ENCODE measurements at places on chromosomes 13 and 19. TPM values are rescaled to one million over a fixed set of nuclear protein-coding genes. Genes with fewer than 3 reads are reported as not detected.

Gene KLHL1
- total RNA-seq: not detected

GRCh38 chr19:49937750-49938381 lies 8.6 kb upstream of the NUP62 start:
- no peak for DNase-seq

Gene ZNF253
- total RNA-seq: 1.6 TPM

GRCh38 chr13:67493835-67494234 lies 263.7 kb upstream of the PCDH9 start:
- no peak for DNase-seq

Gene B3GNT8
- 84.4 TPM for total RNA-seq

DNA sequence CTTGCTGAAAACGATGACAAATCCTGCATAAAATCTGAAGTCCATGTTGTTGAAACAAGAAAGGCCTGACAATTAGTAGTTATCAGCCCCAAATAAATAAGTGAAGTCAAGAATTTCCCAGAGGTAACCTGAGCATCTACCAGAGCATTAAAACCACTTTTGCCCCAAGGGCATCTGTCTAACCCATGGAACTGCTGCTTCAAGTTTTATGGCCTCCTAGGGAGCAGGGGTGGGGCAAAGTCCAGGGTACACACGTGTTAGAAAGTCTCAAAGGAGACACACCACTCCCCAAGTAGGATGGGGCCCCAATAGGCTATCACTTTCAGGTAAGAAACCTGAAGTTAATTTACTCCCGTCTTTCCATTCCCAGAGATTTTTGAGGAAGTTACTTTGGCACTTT lies 81.1 kb downstream of the CACNA1A start:
- no peak for DNase-seq

GRCh38 chr13:85170372-85170771 lies 628.8 kb downstream of the SLITRK6 start:
- no peak for DNase-seq

Gene DYRK1B
- total RNA-seq: 3.9 TPM

- no peak for DNase-seq
These were observed 16.5 kb downstream of the LRRC4B start for GRCh38 chr19:50551715-50552187.

Gene ZNF382
- 1.1 TPM for total RNA-seq

DNA sequence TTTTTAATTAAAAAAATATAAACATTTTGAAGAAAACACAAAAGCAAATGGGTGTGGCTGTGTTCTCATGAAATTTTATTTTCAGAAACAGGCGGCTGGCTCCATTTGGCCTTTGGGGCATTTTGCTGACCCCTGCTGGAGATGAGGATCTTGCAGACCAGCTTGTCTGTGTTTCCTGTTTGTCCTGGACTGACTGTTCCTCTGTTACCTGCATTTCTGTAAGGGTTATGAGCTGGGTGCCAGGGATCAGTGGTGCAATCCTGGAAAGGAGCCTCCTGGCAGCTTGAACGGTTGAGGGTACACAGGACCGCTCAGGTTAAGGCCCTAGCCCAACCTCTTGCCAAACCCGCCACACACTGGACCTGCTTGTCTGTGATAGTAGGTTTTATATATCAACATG lies 49.9 kb downstream of the ZNF787 start:
- DNase-seq: no peak

DNA sequence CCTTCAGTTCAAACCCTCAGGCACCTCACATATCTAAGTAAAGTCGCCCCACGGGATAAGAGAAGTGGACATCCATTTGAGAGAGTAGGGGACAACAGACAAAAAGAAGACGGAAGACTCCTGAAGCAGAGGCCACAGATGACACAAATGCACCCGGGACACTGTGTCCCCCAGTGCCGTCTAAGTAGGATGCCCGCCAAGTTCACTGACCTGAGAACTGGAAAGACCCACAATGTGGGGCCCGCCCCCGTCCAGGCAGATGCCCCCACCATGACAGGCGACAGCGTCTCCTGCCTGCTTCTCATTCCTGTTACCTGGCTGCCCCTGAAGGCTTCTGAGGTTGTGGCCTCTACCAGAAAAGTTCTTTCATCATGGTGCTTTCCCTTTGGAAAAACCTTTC lies 16.9 kb downstream of the ANKRD27 start:
- DNase-seq: no peak

GRCh38 chr19:33515921-33516320 lies 5.7 kb downstream of the PEPD start:
- no peak for DNase-seq

Gene N4BP2L2
- total RNA-seq: 136 TPM

- no peak for DNase-seq
These were observed 3.8 kb downstream of the PPP1R12C start for GRCh38 chr19:55113570-55114039.

GRCh38 chr19:39474139-39474620 lies 6.5 kb upstream of the TIMM50 start:
- no peak for DNase-seq

DNA sequence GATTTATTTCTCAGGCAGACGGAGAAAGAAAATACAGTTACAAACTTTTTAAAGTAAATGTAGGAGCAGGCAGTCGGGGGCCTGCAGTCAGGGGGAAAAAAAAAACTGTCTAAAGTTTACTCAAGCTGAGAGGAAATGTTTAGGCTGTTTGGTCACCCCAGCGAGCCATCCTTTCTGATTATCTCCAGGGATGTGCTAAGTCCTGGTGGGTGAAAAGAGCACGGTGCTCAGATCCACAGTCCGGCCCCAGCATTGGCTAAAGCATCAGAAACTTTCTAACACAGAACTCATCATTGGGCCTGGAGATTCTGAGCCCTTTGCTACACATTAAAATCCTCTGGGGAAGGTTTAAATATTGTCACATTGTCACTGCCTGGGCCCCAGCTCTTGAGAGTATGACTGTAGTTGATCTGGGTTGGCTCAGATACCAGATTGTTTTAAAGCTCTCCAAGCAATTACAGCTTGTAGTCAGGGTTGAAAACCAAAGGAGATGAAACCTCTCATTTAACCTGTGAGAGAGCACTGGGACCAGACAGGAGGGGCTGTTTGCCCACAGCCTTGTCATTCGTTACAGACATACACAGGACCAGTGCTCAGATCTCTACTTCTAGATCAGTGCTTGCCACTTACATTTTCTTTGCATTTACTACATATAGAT lies 131.1 kb upstream of the HTR2A start:
- no peak for DNase-seq

DNA sequence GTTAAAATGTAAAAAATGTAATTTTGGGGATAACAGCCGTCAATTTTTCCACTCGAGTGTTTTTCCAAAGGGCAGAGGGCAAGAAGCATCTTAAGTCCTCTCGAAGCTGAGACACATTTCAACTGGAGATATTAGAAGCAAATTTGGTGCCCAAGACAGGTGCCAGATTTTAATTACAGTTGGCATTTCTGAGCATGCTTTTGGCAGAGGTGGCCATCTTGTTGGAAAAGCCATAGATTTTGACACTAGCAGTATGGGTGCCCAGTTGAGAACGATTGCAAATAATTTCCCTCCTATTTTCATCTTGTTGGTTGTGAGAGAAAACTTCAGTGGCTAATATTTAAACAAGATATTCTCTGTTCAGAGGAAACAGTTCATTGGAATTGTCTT lies 146.3 kb downstream of the TM9SF2 start:
- no peak for DNase-seq

Gene NLRP7
- total RNA-seq: not detected
